ENCODE measurements at places on chromosomes 4 and X.

DNA sequence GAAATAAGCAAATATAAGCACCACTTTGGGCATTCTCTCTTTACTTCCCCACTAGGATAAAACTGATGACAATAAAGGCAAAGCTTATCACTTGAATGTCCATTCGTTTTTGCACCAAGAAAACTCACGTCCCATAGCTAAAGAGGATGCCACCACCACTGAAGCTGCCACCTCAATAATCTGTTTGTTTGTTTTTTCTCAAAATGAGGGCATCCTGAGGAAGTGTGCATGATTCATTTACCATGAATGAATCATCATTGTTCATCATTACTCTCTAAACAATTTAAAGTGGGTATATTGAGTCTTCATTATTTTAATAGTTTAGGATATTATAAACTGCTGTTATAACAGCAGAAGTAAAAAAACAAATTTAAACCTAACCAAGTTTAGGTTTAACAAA, 168.2 kb downstream of the DCTD start:
- no peak for DNase-seq

DNA sequence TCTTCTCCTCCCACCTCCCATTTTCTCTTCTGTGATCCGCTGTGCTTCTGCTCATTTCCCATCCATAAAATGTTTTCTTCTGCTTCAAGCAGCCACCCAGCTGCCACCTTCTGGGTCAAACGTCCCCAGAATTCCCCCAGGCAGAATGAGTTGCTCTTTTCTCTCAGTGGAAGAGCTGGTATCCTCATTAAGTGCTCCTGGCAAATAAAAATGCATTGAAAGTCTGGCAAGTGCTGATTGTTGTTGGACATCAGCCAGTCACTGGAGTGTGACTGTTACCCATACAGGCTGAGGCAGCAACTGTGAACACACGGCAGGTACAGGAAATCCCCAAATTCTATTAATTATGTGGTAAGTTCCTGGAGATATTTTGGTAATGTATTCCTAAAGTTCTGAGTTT, 52.6 kb downstream of the LIMCH1 start:
- DNase-seq, result no peak

DNA sequence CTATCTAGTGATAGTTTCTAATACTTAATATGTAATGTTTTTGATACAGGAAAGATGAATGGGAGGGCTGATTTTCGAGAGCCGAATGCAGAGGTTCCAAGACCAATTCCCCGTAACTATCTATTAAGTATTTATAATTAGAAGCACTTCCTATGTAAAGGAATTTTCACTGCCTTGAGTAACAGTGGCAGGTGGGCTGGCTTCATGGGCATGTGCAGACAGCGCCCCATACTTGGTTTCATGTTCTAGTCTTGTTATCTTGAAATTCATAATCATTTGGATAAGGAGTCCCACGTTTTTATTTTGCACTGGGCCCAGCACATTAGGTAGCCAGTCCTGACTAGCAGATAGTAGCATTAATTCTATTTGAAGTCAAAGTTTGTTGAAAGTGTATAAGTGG, 1.7 kb downstream of the OCIAD1 start:
- DNase-seq, result no peak

DNA sequence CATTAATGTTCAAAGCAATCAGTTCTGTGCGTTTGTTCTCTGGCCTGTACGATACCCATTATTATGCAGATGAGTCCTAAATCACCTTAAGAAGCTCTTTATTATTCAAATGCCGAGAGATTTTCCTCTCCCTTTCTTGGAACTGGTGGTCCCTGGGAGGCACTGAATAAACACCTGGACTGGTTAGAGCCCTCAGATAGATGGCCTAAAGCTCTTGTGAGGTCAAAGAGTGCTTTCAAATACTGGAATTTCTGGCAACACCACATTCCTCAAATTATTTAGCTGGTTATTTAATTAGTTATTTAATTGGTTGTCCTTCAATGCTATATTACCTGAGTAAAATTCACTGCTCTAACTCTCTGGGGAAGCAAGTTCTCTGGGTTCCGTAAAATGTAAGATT, 3.0 kb downstream of the ARHGEF38 start:
- no peak for DNase-seq

DNA sequence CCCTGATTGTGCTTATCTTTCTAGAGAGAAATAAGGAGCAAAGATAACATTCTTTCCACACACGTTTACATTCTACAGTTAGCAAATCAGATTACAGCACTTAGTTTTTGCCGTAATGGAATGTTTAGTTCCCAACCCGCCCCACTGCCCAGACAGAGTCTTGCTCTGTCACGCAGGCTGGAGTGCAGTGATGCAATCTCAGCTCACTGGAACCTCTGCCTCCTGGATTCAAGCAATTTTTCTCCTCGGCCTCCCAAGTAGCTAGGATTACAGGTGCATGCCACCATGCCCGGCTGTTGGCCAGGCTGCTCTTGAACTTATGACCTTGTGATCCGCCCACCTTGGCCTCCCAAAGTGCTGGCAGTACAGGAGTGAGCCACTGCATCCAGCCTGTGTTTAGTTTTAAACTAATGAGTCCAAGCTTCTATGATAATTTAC, 8.4 kb upstream of the PRPS1 start:
- DNase-seq, result no peak

DNA sequence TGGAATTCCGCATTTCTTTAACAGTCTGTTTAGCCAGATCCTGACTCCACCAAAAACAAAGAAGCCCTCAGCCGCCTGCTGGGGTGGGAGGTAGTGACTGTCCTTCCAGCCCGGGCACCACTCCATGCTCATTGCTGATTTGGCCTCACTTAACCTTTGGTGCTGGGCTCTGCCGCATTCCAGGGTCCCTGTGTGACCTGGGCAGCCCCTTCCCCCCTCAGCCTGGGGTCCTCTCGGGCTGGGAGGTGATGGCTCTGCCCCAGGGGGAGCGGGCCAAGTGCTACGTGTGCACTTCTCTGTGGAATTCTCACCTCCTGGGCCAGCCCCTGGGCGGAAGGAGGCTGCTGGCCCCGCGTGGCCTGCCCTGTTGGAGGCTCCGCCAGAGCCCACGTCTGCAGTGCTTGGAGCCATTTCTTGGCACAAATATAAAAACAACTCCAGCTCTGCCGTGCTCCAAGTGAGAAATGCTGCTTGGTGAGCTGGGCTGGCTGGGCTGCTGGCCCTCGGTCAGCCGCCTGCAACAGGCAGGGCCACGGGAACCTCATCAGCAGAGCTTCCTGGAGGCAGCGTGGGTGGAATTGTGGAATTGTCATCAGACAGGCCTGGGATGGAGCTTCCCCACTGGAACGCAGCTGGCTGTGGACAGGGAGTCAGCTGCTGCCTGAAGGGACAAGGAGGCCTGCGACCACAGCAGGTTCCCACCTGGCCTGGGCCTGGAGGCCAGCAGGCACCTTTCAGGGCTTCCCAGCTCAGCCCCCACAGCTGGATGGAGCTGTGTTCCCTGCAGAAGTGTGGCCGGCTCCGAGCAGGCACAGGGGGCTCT, 66.0 kb downstream of the TRMT44 start:
- no peak for DNase-seq

GRCh38 chr4:107689912-107690587, 30.0 kb downstream of the PAPSS1 start:
- no peak for DNase-seq

DNA sequence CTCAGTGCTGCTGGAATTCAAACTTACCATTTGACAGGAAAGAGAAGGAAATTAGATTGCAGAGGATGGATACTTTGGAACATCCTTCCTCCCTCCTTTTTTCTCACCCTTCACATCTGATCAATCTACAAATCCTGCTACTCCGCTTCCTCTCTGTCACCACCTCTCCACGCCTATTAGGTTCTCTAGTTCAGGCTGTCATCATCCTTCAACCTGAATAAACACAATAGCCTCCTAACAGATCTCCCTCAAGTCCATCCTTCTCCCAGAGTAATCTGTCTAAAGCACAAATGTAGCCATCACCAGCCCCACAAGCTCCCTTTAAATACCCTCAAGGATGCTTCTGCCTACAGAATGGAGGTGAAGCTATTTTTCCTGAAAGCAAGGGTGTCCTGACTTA, 20.0 kb upstream of the SLAIN2 start:
- no peak for DNase-seq

DNA sequence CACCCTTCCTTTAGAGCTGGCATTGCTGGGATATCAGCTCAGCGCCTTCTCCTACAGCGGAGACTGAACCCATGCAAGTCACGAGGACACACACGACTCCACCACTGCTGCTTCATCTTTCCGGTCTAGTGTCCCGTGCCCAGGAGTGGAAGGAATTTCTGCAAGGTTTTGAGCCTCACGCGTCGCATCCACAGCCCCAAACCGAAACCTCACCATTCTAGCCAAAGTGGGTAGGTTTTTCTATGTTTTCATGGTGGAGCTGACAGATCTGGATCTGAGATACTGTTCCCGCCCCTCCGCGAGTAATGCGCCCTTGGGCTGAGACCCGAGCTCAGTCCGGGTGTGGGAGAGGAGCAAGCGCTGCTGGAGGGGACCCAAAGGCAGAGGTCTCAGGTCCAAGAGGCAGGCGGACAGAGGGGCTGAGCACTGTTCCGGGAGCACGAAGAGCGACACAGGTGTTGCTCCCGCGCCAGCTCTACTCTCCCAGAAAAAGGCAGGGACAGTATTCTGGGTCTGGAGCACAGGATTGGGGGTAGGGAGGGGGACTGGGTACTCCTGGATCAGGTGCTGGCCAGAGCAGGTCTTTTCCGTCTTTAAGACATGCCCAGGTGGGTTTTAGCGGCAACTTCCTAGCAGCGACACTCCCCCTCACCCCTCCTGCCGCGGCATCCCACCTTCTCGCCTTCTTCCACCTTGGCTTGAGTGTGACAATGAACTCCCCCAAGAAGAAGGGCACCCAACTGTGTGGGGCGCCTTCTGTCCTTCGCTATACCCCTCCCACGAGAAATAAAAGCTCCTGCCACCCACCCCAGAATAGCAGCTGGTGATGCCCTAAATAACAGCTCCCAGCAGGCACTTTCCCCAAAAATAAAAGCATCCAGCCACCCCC, 1.8 kb downstream of the EPHA5 start:
- no peak for DNase-seq

GRCh38 chr4:42819863-42820514, 72.5 kb upstream of the GRXCR1 start:
- DNase-seq, result no peak

- no peak for DNase-seq
Measured at GRCh38 chr4:98656886-98657285, 1.5 kb downstream of the TSPAN5 start.

DNA sequence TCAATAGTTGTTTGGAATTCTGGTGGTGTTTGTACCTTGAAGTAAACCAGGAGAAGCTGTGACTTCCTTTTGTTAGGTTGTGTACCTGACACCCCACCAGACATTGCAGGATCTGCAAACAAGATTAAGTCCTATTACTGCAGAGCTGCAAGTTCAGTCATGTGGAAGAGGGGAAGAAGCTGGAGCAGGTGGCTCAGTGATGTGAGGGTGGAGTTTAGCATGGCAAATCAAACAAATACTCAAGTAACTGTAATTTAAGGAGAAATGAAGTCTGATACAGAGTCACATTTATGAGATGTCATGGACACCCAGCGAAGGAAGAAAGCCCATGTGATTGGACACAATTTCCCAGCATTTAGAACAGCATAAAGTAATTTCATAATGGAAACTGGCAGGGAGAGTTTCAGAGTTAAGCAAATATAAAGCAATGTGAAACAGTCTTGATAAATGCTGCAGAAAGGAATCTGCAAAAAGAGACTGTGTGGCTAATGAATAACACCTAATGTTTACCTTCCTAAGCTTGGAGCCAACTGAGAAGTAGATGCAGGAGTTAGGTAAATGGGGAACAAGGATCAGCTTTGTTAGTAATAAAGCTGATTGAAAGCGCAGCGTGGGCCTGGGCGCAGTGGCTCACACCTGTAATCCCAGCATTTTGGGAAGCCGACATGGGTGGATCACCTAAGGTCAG, 249.1 kb downstream of the GBA3 start:
- no peak for DNase-seq

DNA sequence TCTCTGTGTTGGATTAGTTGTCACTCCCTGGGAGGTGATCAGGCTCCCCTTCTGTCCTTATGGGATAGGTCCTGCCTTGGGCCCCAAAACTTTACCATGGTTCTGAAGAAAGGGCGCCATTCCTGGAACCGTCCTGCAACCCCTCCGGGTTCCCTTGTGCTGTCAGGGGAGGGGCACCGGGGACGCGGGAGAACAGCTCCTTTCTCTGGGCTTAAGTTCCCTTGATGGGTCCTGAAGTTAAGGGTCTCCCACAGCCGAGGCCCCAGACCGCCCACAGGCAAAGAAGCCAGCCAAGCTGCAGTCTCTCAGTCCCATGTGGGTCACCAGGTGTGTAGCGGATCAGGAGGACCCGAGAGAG, 44.8 kb downstream of the UGT2A3 start:
- no peak for DNase-seq

- no peak for DNase-seq
Measured at GRCh38 chrX:32987142-32987541, 224.2 kb downstream of the DMD start.

- DNase-seq, result no peak
Measured at GRCh38 chr4:53040459-53040815, 178.3 kb downstream of the RASL11B start.

DNA sequence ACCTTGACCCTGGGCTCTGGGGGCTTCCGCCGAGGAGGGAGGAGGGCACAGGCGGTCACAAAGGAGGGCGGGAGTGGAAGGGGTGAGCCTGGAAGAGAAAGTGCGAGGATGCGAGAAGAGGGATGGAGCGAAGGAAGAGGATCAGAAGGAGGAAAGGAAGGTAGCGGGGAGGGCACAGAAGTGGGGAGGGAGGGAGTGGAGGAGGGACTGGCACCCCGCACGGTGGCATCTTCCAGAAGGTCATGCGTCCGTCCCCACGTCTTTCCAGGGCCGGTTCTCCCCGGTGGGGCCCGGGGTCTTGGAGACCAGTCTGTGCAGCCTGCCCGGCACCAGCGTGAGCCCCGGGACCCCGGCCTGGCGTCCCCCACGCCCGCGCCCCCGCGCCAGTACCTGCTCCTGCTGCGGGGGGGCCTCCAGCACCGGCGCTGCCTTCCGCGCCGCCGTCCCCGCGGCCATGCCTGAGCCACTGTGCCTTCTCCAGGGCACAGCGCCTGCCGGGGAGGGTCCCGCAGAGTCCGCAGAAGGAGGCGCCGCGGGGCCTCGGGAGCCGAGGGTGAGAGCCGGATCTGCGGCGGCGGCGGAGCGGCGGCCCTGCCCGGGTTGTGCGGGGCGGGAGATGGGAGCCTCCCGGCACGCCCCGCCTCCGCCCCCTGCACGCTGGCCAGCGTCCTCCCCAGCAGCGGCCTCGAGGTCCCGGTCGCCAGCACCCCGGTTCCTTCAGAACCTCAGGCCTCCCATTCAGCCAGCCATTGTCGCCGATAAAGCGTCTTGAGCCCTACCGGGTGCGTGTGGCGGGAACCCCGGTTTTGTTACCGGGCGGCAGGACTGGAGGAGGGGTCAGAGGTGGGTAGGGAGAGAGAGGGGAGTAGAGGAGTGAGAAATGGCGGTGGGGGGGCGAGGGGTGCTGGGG, at the start of gene RNF175:
Gene RNF175 (minus strand): TSS at position 618 of the 910 bp plus-strand sequence. CDS start 162 bp downstream, at position 456.
- no peak for DNase-seq

DNA sequence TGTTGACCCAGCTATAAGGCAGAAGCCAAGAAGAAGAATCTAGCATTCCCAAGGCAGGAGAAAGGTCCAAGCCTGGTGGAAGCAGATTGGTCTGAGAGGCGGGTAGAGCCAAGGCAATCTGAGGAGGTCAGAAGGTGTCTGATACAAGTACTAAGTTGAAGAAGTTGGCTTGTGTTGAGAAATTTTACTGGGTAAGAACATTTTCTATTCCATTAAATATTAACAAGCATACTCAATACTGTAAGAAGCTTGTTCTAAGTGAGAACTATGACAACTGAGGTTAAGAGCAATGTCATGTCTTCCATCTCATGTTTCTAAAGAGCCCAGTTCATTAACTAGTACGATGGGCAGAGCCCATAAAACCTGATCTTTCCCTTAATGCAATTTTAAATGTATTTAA, 75.0 kb downstream of the FAM13A start:
- DNase-seq, result no peak

GRCh38 chr4:75498041-75498440, 16.2 kb downstream of the RCHY1 start:
- no peak for DNase-seq
